ENCODE measurements at places on chromosomes 2 and 18.

DNA sequence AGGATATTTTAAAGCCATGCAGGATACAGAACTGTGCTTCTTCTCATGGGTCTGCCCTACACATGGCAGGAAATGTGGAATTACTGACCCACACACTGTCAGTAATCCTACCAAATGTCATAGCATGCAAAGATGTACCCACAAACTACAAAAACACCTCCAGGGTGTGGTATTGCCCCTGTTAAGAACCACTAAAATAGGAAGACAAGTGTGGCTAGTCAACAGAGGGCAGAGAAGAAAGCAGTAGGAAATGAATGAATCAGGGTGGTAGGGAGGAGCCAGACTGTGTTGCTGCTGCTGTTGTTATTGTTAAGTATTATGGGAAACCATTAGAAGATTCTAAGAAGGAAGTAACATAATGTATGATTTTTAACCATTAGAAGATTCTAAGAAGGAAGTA, 556.7 kb upstream of the ACVR2A start:
- no peak for DNase-seq

DNA sequence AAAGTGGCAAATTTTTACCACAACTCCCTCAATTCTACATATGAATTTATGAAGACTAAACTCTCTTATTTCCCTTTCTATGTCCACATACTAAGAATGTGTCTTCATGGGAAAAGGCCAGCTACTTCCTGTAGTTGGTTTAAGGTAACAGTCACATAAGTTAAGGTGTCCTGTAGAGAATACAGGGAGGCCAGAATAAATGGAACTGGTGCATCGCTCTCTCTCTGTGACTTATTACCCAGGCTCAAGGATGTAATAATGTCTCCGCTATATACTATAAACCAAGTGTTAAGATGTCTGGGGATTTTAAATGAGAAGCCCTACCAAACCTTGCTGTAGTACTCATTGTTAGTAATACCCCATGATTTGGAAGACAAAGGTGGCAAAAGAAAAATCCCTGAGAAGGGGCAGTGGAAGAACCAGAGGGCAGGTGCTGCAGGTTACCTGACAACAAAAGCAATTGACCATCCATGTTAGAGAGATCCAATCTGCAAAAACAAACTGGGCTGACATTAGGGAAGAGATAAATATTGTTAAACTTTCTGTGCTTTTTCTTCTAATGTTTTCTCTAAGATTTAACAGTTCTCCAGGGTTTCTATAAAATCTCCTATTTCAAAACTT, 372.8 kb downstream of the TMX3 start:
- DNase-seq = no peak

DNA sequence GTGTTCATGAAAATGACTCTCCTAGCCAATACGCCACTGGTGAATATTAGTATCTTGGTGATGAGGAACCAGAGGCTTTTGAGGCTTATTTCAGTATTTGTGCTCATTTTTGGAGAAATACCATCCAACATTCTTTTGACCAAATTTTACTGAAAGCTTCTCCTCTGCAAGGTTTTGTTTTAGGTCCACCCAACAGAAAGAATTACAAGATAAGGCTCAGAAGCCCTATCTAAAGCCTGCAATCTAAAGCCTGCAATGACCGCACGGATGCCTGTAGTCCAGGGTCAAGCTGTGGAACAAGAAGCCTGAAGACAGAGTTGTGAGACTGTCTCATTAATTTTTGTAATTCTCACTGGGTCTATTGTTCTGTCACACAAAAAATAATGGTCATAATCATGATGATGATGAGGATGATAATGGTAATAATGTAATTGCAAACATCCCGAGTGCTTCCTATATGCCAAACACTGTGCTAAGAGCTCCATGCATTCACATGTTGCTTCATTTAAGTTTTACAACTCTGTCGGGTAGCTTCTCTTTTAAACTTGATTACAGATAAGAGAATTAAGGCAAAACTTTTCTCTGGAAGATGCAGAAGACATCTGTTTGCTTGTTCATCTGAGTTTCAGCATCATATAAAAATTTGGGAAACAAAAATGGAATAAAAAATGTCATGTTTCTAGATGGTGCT, 33.2 kb upstream of the NCOA1 start:
- no peak for DNase-seq

DNA sequence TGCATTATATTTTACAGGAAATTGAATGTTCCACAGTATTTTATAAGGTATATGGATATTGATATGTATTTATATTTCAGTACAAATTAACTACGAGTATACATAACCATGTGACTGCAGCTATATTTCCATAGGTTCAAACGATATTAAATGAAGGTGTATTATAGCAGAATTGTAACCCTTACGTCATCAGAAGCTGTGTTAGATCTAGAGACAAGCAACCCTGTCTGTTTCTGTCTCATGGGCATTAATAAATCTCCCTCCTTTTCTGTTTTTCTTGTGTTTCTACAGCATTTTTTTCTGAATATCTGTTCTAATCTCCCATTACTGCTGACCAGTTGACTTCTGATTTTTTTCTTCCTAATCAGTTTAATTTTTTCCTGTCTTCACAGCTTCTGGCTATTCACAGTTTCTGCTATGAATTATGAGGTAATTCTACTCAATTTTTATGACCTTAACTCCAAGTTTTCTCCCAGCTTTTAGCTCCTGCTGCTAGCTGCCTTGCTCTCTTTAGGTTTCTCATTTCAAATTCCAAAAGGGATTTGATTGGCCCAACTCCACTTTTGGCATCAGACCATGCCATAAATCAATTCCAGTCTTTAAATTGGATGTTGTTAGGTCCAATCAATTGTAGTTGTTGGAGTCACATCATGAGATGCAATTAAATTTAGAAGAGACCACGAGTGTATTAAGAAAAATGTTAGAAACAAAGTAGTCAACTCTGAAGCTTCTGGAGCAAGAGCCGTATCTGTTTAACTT, 277.5 kb upstream of the ZSWIM2 start:
- DNase-seq = no peak

DNA sequence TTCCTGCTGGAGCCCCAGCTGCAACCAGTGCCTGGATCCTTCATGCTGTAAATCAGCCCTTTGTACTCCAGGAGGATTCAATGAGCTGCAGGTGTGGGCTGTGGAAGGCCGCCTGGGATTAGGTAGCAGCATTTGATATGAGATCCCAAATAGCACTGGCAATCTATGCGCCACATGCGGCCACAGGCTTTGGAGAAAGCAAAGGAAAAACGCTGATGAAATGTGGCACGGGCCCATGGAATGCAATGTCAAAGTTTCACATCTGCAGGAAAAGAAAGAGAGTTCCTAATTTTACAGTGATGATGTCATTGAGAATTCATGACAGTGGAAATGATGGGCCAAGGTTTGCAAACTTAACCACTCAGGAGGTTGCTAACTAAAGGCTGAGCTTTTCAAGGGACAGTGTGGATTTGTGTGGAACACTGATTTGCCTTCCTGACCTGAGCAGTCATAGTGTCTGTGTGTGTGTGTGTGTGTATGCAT, 216.4 kb upstream of the OSR1 start:
- no peak for DNase-seq

GRCh38 chr2:26086155-26086637, 52.3 kb downstream of the RAB10 start:
- no peak for DNase-seq

GRCh38 chr2:231955758-231956472, 5.6 kb upstream of the DIS3L2 start:
- DNase-seq = no peak

DNA sequence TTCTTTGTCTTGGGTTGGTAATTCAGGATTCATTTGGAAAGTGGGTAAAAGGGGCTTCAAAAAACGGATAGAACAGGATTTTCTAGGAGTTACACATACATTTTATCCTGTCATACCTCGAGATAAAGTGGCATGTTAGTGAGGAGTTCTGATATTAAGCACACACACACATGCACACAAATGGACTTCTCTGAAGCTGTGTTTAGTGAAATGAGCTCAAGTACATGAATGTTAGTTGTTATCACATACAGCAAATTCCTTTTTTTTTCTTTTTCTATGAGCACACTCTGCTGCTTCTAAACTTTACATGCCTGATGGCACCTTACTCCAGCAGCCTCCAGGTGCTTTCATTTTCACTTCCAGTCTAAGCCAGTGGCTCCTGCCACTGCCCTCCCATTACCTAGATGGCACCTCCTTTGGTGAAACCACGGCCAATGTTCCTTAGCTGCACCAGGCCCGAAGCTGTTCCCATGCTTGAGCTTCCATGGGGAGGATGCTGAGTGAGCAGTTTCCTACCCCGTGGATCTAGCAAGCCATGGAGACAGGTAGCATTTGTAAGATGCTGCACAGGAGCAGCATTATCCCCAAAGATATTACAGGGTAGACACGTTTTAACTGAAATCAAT, 49.7 kb downstream of the STAT1 start:
- no peak for DNase-seq

GRCh38 chr2:97703741-97704140, 9.6 kb upstream of the ZAP70 start:
- no peak for DNase-seq

DNA sequence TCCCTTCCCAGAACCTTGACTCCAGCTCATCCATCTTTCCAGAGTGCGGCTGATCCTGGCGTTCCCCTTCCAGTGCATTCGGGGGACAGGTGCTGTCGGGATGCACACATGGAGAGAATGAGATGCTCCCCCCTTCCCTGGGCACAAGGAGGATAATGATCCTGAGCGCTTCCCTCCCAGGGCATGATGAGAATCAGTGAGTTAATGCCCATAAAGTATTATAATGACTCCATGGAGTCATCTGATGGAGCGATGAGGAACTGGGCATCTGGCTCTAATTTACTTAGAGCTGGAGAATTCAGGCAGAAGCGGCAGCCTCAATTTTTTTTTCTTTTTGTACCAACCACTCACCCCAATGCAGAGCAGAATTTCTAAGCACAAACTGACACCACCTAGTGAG, 79.6 kb upstream of the SKOR2 start:
- no peak for DNase-seq

DNA sequence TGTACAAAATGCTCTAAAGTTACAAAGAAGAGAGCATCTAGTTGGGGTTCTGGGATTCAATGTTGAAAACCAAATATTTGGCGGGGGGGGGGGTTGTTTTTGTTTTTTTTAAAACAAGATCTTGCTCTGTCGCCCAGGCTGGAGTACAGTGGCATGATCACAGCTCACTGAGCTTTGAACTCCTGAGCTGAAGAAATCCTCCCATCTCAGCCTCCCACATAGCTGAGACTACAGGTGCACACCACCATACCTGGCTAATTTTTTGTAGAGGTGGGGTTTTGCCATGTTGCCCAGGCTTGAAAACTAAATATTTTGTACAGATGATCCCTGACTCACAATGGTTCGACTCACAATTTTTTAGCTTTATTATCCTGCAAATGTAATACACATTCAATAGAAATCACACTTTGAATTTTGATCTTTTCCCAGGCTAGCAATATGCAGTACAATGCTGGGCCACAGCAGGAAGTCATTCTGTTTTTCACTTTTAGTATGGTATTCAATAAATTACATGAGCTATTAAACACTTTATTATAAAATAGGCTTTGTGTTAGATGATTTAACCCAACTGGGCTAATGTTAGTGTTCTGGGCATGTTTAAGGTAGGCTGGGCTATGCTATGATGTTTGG, 7.6 kb downstream of the BARD1 start:
- DNase-seq = no peak

- DNase-seq = no peak
Observed at GRCh38 chr2:173520918-173521317, 166.2 kb downstream of the CDCA7 start.

- DNase-seq = no peak
Observed at GRCh38 chr2:236565212-236565611, 4.4 kb upstream of the ACKR3 start.

- no peak for DNase-seq
Observed at GRCh38 chr2:225932811-225933413, 533.4 kb downstream of the NYAP2 start.

DNA sequence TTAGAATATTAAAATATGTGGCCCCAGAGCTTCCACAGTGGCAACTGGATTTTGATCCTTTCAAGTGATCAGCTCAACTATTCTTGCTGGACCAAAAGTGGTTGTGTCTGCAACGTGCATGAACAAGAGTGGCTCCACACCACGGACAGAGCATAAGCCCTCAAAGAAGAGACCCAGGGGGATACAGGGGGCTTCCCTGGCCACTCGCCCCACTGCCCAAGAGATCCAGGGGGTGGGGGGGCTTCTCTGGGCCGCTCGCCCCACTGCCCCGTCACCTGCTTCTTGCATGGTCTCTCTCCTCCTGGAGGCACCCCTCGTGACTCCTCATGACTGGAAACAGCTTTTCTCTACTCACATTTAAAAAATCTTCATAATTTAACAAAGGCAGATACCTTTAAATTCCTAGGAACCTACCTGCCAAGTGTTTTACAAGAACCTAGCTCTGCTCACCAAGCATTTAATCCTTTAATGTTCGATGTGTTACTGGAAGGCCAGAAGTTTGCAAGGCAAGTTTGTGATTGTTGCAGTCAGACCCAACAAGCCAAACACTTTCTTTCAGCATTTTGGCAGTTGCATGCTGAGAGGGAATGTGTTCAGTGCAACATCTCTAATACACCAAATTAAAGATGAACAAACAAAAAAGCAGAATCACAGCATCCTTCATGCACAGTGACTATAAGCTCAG, 174.3 kb downstream of the BCL2 start:
- DNase-seq = no peak

DNA sequence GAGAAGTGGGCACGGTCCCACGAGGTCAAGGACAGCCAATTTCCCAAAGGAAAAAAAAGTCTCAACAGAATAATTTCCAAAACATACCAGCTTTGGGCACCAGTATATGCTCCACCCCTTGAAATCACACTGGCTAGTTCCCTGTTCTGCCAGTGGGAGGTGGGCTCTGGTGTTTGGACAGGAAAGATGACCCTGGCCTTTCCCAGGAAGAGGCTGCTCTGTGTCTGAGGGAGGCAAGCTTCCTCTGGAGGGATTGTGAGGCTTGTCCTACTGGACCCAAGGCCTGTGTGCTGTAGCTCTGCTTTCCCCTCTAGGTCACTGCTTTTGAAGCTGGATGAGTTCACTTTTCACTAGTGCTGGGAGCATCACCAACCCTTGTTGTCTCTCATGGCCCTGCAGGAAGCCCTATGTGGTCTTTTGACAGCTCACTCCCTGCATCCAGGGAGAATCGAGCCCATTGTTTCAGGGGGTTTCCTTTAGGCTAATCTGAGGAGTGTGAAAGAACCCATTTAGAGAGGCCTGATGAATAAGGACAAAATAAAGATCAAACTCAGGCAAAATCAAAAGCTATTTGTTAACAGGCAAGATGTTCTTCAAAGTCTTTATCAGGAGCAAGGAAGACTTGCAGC, 36.3 kb downstream of the CXCR4 start:
- DNase-seq = no peak

- no peak for DNase-seq
Observed at GRCh38 chr2:47060652-47061170, 94.4 kb downstream of the STPG4 start.

DNA sequence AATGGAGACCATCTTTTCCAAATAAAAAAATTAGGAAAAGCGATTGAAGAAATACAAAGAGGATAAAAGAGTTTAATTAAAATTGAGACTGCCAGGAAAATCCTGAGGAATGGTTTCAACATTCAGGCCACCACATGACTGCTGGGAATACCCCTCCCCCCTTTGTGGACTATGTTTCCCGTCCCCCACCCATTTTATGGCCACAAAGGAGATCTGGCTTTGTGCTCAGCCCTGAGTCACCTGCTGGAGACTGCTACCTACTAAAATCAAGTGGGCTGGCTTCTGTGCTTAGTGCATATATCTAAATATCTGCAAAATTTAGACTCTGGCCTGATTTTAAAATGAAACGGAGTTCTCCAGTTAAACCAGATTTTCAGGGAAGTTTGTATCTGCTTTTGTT, 10.1 kb downstream of the RND3 start:
- no peak for DNase-seq

Data from T-helper 17 cell (primary cell).